ENCODE measurements at places on chromosomes 1 and 21. TPM values are rescaled to one million over a fixed set of nuclear protein-coding genes. Genes with fewer than 3 reads are reported as not detected.

DNA sequence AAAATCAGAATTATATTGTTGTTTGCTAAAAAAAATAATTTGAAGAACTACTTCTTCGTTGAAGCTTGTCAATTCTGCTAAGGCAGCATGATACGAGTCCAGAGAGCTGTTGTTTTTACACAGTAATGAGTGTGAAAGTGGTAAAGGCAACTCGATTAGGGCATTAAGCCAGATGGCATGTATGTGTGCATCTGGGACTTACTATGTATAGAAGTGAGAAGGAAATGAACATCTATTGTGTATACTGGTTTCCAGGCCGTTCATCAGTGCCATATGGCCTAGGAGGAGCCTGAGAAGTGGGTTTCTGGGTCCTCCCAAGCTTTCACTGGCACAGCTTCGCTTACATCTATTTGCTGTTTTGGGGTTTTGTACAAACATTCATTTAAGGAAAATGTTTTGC, 5.7 kb downstream of the CTPS1 start:
- DNase-seq = no peak

GRCh38 chr1:50913954-50914353, 46.1 kb downstream of the FAF1 start:
- DNase-seq = no peak

DNA sequence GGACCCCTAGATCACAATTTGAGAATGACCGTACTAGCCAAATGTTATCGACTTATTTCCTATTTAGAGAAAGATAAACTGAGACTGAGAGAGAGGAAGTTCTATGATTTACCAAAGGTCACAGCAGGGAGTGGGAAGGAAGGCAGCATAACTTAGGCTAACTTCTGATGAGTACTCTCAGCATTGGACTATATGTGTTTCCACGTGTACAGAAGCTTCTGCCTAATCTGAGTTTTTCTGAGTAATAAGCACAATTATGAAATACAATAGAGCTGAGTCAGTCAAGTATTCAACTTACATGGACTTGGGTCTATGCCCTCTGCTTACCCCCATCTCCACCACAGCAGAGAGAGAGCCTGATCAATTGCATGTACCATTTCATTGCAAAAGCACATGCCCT, 88.1 kb upstream of the HIVEP3 start:
- no peak for DNase-seq

GRCh38 chr1:188463919-188464318, 1635.2 kb downstream of the PLA2G4A start:
- DNase-seq = no peak

GRCh38 chr21:35245879-35246278, 196.8 kb upstream of the RUNX1 start:
- no peak for DNase-seq

GRCh38 chr1:37133276-37134145, 99.2 kb upstream of the GRIK3 start:
- DNase-seq = no peak

DNA sequence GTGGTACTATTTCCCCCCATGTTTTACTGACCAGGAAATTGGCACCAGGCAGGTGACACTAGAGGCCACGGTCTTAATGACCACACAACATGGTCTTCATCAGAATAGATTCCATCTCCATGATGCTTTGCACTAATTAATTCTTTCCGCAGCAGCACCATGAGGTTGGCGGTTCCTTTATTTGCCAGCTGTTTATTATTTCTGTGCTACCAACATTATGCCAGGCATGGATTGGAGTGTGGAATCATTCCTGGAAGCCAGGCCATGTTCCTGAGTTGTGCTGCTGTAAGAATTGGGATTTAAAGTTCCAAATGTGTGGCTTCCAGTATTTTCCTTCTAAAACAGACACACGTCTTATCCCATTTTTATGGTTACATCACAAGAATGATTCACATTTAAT, 107.8 kb downstream of the NFIA start:
- DNase-seq = no peak

GRCh38 chr1:2042830-2043773, 7.1 kb upstream of the PRKCZ start:
- DNase-seq = peak; percentile 57

DNA sequence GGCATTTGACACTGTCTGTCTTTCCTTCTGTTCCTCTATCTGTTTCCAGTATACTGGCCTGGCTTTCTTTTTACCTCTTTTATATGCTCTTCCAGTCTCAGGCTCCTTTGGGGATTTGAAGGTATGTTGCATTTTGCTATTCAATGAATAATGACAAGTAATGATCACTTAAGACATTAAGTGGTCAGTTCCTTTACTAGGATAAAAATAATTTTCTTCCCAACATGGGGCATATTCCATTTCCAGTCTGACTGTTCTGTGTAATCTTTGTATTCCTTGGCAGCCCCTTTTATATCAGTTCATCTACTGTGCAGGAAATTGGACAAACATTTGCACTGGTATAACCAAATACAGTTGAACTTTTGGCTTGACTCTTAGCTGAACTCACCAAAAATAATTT, 15.6 kb downstream of the METTL18 start:
- DNase-seq = no peak

DNA sequence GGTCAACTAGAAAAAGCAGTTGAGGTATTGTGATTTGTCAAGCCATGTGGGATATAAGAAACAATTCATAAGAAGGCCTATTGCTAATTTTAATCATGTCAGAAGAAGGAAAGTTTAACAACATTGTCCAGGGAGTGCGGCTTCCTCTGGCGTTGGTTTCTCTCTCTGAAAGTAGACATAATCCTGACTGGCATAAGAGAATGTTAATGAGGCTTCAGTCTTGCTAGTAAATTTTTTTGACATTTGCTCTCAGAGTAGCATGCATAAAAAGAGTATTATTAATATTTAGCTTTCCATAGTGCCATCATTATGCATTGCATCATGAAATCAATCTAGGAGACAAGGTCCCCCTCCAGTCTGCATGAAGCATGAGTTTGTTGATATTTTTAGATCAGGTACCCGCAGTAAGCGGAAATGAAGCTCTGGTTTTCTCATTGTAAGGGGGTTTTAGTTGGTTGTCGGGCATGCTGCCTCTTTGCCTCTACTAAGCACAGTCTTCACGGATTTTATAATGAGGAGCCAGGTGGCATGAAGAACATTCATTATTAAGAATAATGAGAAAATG, 12.8 kb upstream of the PRDM2 start:
- DNase-seq = no peak

DNA sequence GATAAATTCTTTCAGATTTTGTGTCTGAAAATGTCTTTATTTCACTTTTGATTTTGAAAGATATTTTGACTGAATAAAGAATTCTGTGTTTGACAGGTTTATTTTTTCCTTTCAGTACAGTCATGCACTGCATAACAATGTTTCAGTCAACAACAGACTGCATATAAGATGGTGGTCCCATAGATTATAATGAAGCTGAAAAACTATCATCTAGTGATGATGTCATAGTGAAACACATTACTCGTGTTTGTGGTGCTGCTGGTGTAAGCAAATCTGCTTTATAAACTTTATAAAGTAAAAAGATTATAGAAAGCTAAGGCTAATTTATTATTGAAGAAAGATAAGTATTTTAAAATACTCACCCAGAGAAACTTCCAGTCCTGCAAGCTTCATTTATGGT, 65.3 kb upstream of the PRRX1 start:
- DNase-seq = no peak

GRCh38 chr1:2961661-2962060, 59.6 kb upstream of the ACTRT2 start:
- no peak for DNase-seq

GRCh38 chr1:91783423-91784170, 102.4 kb downstream of the TGFBR3 start:
- no peak for DNase-seq

- no peak for DNase-seq
Measured at GRCh38 chr1:19512545-19512944, 27.2 kb upstream of the CAPZB start.

DNA sequence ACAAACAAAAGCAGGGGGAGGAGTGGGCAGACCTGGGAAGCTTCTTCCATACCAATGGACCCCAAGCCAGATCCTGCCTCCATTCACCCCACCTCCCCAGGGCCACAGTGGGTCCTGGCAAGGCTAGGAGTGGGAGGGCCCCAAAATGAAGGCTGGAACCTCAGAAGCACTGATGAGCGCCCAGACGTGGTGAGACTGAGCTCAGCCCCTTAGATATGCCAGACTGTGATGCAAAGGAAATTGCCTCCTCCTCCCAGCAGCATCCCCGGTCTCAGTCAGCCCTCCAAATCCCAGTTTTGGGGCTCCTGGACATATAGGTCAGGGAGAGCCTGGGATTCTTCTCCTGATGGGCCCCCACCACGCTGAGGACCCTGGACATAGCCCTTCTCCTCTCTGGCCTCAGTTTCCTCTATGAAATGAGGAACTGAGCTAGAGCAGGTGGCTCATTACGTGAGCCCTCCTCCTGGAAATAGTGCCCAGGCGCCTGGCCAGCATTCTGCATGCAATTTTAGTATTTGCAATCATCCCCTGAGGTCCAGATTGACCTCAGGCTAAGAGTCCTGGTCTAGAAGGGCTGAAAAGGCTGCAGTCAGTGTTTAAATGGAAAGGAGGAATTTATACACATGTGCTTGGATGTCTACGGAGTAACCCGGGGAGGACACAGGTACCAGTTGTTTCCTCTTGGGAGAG, 33.5 kb downstream of the RHBG start:
- DNase-seq = no peak

Gene OR2G6
- total RNA-seq = not detected

Gene MYCL
- total RNA-seq = 14.2 TPM

Gene SLAMF6
- 0.60 TPM for total RNA-seq

Gene DTL
- total RNA-seq = 5.0 TPM

Gene KIF21B
- total RNA-seq = 3.2 TPM

Gene ZDHHC18
- 37.3 TPM for total RNA-seq

Gene MAPKAPK2
- total RNA-seq = 54.9 TPM

Gene PKP1
- total RNA-seq = not detected

Gene MPL
- total RNA-seq = not detected

Gene SLAMF9
- 0.64 TPM for total RNA-seq

Gene RNU1-2
- total RNA-seq = under 0.01 TPM

Gene NBPF4
- total RNA-seq = 1.1 TPM

Gene PEAR1
- 5.6 TPM for total RNA-seq

Gene DMRTA2
- total RNA-seq = not detected

Gene HFM1
- 0.14 TPM for total RNA-seq
